ENCODE measurements at places on chromosomes 7 and 10.

DNA sequence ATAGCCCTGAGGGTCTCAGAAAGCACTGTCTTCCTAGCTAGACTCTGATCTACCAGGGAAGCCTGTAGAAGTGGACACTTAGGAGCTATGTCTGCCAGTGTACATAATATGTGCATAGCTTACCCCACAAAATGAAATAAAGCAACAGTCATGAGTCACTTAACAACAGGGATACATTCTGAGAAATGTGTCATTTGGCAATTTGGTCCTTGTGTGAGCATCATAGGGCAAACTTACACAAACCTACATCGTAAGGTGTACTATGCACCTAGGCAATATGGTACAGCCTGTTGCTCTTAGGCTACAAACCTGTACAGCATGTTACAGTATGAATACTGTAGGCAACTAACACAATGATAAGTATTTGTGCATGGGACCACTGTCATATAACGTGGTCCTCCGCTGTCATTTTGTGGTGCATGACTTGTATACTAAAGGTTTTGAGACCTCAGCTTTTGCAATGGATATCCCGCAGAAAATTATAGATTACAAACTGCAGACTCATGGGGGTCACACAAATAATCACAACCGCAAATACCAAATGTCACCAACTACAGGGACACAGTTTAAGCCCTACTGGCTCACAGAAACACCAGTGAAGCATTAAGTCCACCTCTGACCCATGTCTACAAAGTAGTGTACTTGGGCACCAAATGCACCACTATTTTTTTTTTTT is 1.7 kb downstream of the URGCP start:
- DNase-seq: no peak

DNA sequence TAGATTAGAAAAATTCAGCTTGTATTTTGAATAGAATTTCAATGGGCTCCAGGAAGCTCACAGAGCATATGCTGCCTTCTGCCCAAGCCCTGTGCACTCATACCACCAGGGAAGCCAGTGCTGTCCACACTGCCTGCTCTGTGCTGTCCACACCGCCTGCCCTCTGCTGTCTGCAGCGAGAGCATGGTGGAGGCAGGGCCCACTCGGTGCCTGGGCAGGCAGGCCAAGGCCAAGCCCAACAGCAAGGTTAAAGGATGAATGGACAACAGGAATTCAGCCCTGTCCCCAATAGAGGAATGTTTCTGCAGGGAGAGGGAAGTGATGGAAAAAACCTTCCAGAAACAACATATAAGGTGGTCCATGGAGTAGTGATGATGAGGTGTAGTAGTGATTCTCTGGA is 146.8 kb downstream of the GFRA1 start:
- DNase-seq: no peak

DNA sequence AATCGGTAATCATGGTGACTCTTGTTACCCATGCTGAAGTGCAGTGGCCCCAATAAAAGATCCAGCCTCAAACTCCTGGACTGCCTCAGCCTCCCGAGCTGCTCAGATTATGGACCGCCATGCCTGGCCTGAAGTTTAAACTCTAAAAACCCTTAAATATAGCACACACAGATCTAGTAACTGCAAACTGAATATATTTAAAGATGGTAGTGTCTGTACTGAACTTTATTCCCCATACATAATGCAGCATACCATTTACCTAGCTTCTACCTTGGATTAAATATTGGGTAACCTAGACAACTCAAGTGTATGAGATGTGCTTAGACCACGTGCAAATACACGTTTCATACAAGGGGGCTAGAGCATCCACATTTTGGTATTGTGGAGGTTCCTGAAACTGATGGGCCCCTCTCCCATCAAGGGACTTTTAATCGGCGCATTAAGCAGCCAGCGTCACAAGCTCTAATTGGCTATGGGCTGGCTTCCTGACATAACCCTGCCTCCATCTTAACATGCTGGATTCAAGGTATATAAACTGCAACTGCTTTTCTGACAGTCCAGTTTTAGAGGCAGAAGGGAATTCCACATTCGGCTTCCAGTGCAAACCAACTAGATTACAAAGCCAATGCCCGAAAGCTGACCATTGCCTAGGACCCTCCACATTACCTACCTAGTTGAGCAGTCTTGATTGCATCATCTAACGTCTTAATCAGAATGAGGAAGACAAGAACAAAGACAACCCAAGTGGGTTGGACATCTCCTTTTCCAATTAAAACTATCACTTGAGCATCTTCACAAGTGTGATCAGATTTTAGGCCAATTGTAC is 13.0 kb downstream of the HNRNPA2B1 start:
- no peak for DNase-seq

- DNase-seq: no peak
These were observed 112.1 kb downstream of the SGMS1 start for GRCh38 chr10:50511492-50512213.

DNA sequence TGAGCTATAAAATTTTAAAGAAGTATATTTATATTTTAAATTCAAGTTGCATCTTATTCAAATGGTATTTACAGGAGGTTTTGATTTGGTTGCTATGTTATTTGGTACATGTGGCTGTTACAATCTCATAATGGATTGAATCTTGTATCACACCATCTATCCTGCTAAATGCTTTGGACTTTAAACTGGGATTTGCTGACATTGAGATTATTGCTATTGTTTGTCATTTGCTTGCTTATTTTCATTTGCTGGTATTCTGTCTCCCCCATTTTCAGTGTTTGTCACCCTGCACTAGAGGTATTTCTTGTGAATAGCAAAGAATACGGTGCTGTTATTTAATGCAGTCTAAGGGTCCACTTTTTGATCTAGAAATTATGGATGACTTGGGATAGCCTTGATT is 171.1 kb downstream of the SH2D4B start:
- DNase-seq: no peak

- DNase-seq: no peak
These were observed 38.0 kb downstream of the MEOX2 start for GRCh38 chr7:15648461-15648961.

GRCh38 chr7:151078233-151079040 is 2.2 kb downstream of the FASTK start:
- DNase-seq: no peak

GRCh38 chr10:7337431-7338171 is 73.2 kb downstream of the SFMBT2 start:
- DNase-seq: no peak

- DNase-seq: no peak
These were observed 9.8 kb upstream of the PLAC9 start for GRCh38 chr10:80122746-80123145.

GRCh38 chr7:47252675-47253074 is 329.2 kb downstream of the TNS3 start:
- no peak for DNase-seq

DNA sequence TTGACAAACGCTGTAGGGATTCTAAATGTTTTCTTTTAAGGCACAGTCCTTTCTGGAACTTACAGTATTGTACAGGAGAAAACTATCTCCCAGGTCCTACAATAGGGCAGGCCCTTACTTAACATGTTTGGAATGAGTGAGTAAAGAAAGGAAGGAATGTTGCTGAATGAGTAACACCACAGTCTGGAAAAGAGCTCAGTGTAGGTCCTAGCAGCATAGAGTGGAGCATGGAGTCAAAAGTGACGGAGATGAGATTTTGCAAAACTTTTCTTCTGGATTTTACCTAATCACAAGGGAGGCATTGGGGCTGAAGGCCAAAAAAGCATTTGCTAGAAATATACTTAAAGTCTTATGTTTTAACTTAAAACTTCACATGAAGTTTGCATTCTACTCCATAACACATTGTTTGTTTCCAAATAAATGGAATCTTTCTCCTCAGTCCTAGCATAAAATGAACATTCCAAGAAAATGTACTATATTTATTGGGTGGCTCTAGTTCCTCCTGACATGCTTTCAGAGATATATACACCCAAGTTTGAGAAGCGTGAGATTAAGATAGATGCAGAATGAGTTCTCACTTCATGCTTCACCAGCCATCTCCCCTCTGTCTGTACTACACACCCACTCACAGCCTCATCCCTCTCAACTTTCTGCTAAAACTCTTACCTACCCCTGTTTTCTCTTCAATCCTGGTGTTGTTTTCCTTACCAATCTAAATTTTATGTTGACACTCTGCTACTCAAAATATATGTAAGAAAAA is 20.2 kb upstream of the ADD3 start:
- no peak for DNase-seq

GRCh38 chr7:134317434-134317833 is 704 bp upstream of the SLC35B4 start:
- no peak for DNase-seq

GRCh38 chr10:73879296-73880173 is 5.2 kb upstream of the CAMK2G start:
- peak; percentile 75 for DNase-seq

DNA sequence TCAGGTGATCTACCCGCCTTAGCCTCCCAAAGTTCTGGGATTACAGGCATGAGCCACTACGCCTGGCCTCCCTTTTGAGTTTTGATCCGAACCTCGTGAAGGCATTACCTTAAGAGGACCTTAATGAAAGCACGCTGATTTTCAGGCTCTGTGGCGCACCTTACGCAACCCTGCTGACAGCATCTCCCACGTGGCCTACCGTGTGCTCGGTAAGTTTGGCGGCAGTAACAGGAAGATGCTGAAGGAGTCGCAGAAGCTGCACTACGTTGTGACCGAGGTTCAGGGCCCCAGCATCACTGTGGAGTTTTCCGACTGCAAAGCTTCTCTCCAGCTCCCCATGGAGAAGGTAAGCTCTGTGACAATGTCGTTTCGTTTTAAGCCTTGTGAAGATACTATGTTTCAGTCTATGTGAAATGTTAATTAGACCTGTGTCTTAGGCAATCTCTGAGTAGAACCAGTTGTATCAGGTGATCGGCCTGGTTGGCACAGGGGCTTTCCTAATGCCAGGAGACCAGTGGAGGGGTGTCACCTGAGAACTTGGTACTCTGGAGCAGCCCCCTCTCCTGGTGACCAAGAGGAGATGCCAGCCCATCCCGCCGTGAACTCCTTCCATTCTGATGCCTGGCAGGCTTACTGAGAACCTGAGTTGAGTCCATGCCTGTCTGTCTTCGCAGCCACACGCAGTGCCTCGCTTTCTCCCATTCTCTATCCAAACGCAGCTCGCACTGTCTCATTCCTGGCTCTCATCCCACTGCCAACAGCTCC is 43.5 kb downstream of the TRRAP start:
- no peak for DNase-seq

DNA sequence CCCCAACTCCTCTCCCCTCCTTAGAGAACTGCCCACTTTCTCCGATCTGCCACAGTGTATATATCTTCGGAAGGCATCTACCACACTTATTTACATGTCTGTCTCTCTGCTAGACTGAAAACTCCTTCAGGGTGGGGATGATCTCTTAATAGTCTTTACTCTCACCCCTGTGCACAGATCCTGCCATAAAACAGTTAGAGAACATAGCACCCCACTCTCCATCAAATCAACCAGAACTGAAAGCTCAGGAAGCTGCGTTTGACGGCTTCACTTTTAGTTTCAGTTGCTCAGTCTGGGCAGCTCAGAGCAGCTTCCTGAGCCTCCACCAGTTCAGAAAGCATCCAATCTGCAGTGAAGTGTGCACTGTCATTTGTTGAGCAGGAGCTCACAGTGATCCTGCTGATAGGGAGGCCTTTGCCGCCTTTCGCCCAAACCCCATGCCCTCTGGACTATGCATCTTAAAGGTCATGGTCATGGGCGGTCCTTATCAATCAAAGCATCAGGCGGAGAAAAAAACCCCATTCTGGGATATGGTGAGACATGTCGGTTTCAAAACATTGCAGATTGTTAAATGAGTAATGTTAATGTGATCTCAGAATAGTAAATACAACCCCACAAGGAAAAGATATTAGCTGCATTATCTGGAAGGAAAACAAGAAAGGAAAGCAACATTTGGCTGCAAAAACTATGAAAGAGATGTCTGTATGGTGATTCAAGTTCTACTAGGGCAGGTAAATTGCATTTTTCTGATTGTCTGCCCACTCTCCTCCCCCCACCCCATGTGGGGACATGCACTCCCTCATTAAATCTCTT is 167.1 kb upstream of the ADO start:
- DNase-seq: peak; percentile 39

DNA sequence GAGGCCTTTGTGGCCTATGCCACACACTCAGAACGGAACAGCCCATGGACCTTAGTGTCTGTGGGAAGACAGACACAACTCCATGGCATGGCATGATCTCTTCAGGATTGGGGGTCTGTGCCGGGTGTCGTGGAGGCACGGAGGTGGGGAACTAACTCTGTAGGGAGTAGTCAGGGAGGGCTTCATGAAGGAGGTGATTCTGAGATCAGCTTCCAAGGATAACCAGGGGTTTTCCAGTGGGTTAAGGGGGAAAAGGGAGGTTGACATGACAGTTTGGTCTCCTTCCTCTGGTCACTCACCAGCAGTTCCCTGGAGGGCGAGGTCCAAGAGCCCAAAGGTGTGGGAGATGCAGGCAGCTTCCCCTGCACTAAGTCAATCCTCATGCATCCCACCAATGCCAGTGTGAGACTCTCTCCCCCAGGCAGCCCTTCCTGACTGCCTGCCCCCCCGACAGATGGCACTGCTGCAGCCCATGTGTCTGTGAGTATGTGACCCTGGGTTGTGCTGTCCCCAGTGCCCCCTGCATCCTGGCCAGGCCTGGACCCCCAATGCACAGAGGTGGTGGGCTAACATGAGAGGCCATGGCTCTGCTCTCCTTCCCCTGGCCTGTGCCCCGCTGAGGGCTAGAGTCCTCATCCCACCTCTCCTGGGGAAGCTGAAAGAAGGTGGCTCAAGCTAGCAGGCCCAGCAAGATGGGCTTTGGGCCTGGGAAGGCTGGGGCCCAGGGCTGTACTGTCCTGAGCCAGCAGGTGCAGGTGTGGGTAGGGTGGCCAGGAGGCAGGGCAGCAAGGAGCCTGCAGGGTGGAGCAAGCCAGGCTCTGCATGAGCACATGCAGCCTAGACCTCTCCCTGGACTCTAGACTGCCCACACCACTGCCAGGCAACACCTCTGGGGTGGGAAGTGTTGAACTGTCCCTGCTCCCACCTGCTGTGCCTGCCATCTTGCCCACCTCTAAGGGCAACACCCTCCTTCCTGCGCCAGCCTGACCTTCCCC is 39.7 kb downstream of the RASGEF1A start:
- DNase-seq: no peak

- DNase-seq: no peak
These were observed 6.6 kb downstream of the DGKI start for GRCh38 chr7:137839903-137840779.

DNA sequence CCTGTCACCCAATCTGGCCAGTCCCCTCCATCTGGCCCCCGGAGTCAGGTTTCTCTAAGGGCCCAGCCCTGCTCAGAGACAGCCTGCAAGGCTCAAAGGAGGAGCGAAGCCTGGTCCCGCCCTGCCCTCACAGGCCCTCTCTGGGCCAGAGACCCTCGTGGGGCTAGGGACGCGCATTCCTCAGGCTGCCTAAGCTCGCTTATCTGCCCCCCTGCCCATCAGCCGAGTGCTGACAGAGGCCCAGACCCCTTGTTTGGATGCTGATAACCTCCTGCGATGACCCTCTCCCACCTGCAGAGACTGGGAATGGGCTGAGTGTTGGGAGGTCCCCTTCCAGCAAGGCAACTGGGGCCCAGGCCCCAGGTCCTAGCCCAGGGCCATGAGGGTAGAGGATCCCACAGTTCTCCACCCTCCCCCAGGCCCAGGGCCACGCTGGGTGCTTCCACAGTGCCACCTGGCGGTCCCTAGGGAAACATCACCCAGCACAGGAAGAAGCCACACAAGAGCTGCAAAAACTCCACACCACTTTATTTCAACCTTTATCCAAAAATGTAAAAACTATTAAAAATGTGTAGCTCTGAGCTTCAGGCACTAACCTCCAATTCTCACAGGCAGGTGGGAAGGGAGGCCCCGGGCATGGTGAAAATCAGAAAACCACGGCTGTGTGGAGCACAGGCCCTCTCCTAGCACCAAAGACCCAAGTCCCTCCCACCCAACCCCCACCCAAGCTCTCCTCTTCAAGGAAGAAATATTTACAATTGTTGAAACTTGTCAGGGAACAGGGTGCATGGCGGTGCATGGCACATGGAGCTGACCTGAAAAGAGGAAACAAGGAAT is 2.2 kb downstream of the NPM3 start:
- DNase-seq: peak; percentile 40

Data from activated naive CD4-positive, alpha-beta T cell (primary cell).